ENCODE measurements at places on chromosomes 16 and 17.
A peak's percentile ranks its signal among the peaks of the same experiment; 100 is the strongest.

DNA sequence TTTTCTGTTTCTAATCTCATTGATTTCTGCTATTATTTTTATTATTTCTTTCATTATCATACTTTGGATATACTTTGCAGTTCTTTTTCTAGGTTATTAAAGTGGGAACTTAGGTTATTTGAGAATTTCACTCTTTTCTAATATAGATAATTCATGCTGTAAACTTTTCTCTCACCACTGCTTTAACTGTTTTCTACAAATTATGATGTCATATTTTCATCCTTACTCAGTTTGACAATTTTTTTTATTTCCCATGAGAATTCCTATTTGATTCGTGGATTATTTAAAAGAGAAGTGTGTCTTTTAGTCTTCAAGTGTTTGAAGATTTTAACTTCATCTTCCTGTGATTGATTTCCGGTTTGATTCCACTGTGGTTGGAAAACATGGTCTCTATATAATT lies 336.8 kb upstream of the SALL1 start:
- DNase-seq = no peak

- no peak for DNase-seq
These were observed 3.6 kb downstream of the APOBR start for GRCh38 chr16:28497861-28498599.

DNA sequence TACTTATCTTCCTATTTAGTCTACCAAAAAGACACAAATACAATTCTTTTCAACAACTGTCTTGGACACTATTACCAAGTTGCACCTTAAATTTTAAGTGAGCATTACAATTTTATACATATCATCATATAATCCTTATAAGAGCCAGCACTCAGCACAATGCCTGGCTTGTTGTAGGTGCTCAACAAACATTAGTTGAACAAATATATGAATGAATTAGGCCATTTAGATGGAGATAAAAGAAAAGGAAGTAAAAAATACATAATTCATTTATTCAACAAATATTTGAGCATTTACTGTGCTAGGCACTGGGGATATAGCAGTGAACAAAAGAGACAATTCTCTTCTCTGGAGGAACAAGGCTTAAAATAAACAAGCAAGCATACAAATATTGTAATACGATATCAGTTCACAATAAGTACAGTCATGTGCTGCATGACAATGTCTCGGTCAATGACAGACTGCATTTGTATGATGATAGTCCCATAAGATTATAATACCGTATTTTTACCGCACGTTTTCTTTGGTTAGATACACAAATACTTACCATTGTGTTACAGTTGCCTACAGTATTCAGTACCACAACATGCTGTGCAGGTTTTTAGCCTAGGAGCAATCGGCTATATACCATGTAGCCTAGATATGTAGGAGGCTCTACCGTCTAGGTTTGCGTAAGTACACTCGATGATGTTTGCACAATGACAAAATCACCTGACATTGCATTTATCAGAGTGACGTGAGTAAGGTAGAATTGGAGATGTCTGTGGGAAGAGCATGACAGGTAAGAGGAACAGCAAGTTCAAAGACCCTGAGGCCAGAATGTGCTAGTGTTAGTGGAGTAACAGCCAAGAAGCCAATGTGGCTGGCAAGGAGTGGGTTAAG lies 86.4 kb upstream of the HS3ST2 start:
- no peak for DNase-seq

DNA sequence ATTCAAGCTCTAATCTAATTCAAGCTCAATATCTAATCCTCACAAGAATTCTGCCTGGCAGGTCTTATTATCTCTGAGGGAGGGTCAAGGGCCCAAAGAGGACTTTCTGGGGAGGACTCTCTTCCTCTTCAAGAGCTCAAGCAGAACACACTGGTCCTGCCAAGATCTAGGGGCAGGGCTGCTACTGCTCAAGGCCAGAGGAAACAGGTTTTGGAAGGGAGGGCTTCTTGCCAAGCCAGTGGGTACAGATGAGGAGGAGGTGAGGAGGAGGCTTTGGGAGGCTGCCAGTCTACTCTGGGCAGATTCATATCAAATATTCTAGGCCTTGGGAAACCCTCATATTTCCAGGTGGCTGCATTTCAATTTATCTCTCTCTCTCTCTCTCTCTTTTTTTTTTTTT lies 51.8 kb upstream of the IL34 start:
- DNase-seq = no peak

GRCh38 chr17:83162035-83162745 lies 82.8 kb downstream of the METRNL start:
- no peak for DNase-seq

DNA sequence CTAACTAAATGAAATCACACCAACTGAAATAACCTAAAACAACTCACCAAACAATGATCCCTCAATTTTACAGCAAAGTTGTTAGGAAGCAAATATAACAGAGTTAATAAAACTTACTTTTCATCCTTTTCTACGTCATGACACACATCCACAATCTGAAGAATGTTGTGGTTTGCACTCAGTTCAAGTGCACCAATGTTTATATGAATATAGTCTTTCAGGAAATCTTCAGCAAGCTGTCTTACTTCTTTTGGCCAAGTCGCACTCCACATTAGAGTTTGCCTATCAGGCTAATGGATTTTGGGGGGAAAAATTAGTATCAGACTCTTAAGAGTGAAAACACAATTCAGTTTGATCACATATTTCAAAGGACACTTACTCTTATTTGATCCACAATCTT lies 3.3 kb downstream of the DDX5 start:
- peak; percentile 2 for DNase-seq

GRCh38 chr16:24775455-24775854 lies 46.0 kb downstream of the TNRC6A start:
- no peak for DNase-seq

- DNase-seq = peak; percentile 85
These were observed 18.9 kb upstream of the MYH10 start for GRCh38 chr17:8649157-8650118.

DNA sequence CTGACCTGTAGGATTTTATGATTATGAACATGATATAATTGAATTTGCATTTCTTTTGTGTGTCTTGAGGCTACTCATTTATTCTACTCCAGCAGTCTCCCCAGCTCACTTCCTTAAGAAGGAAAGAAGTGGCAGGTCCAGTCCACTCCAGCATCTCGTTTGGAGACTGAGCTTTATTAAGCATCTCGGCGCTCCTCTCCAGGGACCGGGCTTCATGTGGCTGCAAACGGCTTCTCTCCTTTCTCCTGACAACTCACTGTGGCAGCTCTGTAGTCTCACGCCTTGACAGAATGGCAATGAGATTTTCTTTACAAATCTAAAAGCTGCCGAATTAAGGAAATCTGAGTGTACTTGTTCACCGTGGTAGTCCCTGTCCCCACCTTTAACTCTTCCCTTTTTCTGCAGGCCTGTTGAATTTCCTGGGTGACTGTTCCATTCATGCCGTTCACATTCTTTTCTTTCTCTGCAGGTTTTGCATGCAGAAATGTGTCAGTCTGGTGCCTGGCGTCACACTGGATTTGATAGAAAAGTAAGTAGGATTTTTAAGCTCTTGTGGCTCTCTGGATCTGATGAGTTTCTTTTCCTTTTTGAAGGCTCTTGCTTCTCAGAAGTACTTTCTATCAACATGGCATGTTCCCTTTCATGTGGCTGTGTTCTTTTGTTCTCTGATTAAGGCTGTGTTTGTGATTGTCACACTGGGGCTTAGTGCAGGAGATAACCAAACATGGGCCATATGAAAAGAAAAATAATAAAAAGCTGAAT lies 200.5 kb upstream of the CHMP6 start:
- no peak for DNase-seq

- no peak for DNase-seq
These were observed 16.6 kb upstream of the G6PC1 start for GRCh38 chr17:42883802-42884558.

- peak; percentile 42 for DNase-seq
These were observed 137.0 kb downstream of the ANKFN1 start for GRCh38 chr17:56290101-56290801.

DNA sequence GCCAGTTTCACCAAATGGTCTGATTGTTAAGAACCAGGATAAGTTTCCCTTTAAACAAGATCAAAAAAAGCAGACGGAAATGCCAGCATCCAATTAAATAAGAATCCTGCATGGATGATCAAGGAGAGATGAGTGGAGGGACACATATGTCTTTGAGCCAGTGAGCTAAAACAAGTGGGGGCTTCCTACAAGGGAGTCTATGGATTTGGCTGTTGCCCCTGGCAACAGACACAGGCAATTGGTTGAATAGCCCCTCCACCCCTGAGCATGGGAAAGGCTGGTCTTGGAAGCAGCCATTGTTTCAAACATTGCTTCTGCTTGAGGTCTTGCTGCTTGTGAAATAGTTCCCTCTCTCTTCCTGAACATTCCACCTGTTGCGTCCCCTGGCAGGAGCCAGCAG lies 374.7 kb upstream of the ERCC4 start:
- no peak for DNase-seq

GRCh38 chr17:48925251-48925990 lies 17.2 kb downstream of the UBE2Z start:
- no peak for DNase-seq

DNA sequence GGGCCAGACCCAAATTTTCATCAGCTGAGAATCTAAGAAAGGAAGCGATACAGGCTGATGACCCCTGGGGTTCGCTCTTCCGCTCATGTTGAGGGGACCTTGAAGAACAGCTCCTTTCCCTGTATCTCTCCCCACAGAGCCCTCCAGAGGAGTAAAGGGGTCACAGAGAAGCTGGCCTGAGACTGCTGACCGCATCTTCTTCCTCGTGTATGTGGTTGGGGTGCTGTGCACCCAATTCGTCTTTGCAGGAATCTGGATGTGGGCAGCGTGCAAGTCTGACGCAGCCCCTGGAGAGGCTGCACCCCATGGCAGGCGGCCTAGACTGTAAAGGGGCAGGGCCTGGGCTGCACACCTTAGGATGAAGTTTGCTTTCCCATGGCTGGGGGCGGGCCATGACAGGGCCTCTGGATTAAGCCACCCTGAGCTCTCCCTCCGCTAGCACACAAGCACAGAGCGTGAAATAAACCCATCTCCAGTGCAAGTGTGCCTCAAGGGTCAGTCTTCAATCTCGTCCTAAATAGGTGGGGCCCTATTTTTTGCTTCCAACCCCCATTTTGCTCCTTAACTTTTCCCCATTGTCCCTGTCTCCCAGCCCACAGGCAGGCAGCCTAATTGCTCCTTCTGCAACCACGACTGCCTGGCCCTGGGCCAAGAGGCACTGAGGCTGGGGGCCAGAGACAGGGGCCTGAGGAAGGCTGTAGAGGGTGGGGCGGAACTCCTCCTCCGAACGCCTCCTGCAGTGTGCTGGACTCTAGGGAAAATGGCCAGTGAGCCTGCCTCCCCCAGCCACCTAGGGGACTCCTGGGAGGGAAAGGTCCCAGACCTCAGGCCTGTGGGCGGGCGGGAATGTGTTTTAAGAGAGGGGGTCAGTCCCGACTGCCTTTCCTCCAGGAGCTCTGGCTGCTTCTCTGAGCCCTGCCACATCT lies 3.6 kb downstream of the ZACN start:
- no peak for DNase-seq

- no peak for DNase-seq
These were observed at the start of gene NEURL4 for GRCh38 chr17:7328840-7329373. Gene NEURL4, minus strand, starts transcription at chr17:7329335. Its CDS starts 23 bp downstream, at chr17:7329312.

GRCh38 chr16:4966736-4967453 lies 8.8 kb downstream of the SEC14L5 start:
- DNase-seq = no peak

GRCh38 chr16:10852948-10853347 lies 24.1 kb upstream of the CIITA start:
- DNase-seq = no peak

DNA sequence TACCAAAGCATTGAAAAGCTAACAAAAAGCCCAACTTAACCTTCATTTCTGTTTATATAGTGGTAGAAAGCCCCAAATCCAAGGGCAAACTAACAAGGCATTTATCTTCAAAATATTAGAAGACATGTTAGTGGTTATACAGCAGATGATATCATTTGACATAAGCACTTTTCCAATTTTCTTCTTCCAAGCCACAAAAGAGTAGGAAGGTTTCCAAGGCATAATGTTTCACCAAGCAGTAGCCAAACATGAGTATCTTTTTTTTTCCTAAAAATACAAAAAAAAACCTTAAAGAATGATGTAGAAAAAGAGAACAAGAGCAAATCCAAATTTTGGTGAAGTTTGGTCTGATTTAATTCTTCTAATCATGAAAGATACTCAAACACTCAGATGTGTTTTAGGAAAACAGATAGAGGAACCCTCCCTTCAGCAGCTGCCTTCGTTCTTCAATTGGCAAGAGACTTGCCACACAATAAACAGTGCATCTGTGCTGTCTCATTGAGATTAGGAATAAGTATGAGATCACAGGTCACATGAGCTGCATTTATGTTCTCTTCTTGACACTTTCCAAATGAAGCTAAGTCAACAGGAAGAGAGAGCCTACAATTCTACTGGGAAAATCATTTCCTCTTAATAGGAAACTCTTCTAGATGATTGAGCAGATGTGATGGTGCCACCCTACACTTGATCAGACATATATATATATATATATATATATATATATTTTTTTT lies 106.7 kb downstream of the TTC19 start:
- peak; percentile 54 for DNase-seq

GRCh38 chr17:47275245-47275984 lies 21.8 kb downstream of the ITGB3 start:
- DNase-seq = peak; percentile 29

DNA sequence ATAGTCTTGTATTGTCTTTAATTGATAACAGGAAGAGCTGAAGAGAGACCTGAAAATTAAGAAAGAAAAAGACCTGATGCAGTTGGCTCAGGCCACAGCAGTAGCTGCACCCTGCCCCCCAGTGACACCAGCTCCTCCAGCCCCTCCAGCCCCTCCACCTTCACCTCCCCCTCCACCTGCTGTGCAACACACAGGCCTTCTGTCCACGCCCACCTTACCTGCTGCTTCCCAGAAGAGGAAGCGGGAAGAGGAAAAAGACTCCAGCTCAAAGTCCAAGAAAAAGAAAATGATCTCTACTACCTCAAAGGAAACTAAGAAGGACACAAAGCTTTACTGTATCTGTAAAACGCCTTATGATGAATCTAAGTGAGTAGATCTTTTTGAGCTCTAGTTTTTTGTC lies 36.8 kb downstream of the C17orf58 start:
- no peak for DNase-seq
